ENCODE measurements at places on chromosomes 6 and 20.
A peak's percentile ranks its signal among the peaks of the same experiment; 100 is the strongest.

DNA sequence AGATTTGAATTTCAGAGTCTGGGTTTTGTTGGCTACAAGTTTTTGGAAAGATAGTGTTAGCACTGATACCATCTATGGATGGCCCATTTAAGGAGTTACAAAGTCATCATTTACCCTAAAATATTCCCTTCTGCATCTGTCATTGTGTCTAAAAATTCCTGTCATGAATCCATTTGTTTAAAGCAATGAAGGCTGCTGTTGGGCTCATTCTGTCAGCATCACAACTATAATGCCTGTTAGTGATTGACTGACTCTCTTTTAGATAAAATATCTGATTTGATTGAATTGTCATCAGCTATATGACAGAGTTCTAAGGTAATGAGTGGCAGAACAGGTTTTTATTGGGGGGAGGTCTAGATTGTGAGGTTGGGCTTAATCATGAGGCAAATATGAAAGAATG is 167.6 kb upstream of the IMPG1 start:
- no peak for DNase-seq

- no peak for DNase-seq
Observed at GRCh38 chr6:156102129-156102528, 646.5 kb upstream of the NOX3 start.

DNA sequence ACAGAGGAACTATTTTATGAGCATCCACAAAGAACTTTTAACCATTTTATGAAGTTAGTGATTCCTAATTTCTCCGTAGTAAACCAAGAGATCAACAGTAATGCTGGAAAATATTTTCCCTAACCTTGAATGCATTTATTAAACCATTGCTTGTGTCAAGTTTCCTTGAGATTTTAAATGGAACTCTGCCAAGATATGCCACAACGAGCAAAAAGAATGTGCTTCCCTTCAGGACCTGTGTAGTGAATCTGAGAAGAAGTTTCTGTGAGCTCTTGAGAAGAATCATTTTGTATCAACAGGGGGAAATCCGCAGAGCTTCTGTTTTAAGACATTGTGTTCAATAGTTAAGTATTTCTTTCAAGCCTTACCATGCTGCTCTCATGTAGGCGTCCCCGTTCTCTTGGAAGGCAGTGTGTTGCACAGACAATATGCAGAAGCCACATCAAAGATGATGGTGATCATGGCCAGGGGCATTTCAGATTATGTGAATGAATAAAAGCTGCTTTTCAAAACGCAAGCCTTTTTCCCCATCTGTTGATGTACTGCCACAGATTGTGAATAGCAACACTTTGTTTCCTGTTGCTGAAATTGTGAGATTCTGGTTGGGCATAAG is 439.8 kb downstream of the BMP2 start:
- DNase-seq: no peak

DNA sequence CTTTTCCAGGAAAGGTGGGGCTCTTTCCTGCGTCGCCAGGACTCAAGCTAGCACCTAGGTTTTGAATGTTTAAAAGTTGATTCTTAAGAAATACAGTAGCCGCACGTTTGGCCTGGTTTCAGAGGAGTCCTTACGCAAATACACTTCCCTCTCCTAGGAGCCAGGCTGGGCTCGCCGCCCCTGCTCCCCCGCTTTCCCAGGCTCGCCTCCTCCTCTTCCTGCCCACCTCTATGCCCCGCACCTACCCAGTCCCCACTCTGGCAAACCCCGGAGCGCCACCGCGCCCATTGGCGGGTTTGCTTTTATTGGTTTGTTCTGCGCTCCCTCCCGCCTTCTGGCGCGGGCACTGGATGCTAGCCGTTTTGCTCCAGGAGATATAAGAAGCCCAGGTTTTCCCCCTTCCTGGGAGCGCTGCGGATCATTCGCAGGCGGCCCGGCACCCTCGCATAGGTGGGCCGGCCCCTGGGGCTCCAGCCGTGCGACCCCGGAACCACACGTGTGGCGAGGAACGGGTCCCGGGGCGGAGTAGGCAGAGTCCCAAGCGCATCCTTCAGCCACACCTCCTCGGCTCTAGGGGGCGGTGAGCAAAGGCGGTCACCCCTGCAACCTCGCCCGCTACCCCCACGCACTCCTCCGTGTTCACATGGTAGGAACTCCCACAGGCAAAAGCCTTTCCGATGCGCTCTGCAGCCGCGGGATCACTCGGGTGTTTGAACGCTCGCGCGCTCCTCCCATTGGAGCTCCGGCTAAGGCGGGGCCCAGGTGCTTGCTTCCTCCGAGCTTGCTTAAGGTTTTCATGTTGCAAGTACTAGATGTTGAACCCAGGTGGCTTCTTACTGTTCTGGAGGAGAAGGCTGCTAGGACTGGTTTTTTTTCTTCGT is 119.0 kb downstream of the RTN4IP1 start:
- DNase-seq: no peak

GRCh38 chr6:157748839-157749571 is 74.0 kb upstream of the SNX9 start:
- DNase-seq: no peak

DNA sequence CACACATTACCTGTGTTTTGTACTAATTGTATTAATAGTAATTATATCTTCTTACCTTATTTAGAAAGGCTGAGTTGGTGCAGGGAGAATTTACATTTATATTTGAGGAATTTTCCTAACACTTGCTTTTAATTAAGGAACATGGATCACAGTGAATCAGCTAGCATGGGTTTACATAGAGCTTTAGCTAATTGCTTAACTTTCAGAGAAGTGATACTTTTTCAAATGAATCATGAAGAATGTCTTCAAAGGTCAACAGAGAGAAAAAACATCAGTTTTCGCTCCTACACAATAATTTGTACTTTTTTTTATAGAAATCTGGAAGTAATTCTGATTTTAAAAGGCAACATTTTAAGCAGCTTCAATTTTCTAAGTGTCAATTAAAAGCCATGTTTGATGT is 195.0 kb upstream of the HEY2 start:
- DNase-seq: no peak

DNA sequence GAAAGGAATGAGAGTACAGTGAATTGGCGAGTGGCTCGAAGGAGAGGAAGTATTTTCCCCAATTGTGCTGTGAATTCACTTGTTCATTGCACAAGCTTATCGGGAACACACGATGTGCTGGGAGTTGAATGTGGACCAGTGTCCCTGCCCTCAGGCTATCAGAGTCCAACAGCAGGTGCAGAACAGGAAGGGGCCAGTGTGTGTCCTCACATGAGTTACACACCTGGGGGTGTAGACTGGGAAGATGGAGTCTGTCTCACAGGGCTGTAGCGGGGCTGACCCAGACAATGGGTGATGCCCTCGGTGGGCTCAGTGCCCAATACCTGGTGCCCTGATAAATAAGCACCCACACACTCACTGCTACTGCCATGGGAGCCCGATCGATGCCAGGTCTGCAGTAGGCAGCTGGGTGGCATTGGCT is 14.4 kb downstream of the DUSP22 start:
- no peak for DNase-seq

DNA sequence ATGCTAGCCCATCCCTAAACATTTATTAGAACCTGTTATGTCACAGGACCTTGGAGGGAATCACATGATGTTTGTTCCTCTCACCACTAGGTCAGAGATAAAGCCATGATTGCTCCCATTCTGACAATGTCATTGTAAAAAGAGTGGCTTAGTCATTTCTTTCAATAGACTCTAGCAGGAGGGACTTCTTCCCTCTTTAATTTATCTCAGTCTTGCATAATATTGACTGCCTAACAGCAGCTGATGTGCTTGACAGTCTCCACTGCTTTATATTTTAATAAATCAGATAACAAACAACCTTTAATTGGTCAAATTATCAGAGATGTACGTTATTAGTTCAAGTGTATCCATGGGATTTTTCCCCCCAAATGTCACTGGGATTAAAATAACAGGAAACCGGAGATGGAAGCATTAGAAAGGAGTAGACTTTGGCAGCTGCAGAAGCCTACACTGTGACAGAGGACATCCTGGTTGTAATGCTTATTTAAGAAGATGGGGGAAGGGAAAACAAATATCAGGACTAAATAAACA is 39.6 kb downstream of the LAMA4 start:
- DNase-seq: no peak

GRCh38 chr6:105994591-105995390 is 91.3 kb upstream of the PRDM1 start:
- DNase-seq: peak; percentile 35

DNA sequence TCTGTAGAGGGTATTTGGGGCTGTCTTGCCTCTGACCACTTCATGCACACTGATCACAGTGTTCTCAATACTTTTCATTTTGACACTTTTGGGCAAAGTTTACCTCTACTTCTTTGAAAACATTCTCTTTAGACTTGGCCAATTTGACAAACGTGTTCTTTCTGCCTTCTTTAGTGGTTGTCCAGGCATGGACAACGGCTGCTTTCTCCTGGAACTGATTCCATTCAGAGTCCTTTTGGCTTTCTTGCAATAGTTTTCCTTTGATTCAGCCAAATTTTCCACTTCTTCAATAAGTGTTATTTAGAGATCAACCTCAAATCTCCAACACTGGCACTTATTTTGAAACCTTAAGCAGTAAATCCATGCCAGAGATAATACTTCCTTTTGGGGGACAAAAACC is 6.7 kb upstream of the CST9 start:
- no peak for DNase-seq

DNA sequence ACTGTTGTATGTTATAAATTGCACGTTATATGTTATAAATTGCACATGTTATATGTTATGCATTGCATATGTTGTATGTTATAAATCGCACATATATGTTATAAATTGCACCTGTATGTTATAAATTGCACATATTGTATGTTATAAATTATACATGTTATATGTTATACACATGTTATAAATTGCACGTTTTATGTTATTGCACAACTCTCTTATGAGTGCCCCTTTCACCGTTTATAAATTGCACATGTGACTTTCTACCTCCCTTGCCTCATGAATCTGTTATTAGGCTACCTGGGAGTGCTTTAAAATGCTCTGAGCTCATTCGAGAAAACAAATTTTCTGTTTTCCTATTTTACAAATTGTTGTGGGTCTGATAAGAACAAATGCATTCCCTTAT is 84.1 kb downstream of the RNF182 start:
- DNase-seq: no peak

DNA sequence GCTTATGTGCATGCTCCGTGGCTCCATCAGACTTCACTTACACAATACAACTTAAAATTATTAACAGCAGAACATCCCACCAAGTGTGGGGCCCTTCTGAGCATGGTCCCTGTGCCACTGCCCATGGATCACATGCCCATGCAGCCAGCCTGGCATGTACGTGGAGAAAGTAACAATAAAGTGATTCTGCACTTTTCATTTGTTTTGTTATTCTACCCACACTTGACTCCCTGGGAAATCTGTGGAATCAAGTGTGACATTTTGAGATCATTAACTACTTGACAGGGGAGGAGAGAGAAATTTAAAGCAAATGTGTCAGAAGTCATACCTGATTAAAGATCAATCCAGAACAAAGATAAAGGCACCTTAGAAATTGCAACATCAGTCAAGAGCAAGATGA is 112.0 kb downstream of the ISM1 start:
- no peak for DNase-seq

GRCh38 chr20:40849456-40849855 is 160.4 kb upstream of the MAFB start:
- no peak for DNase-seq

- no peak for DNase-seq
Observed at GRCh38 chr20:20286061-20286460, 81.8 kb upstream of the INSM1 start.

- no peak for DNase-seq
Observed at GRCh38 chr6:22067122-22067521, 229.7 kb downstream of the PRL start.

DNA sequence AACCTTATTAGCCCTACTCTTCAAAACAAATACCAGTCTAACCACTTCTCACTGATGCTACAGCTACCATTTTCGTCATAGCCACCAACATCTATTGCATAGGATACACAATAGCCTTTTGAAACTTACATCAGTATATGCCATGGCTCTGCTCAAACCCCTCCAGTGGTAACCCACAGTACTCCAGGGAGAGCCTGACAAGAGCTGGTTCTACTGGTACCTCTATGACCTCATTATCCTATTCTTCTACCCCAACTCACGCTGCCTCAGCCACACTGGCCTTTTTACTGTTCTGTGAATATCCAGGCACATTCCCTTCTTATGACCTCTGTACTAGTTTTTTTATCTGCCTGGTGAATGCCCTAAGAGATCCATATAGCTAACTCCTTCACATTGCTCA is 157.6 kb downstream of the ARHGAP18 start:
- no peak for DNase-seq

GRCh38 chr6:68675548-68675947 is 40.5 kb downstream of the ADGRB3 start:
- no peak for DNase-seq

- DNase-seq: no peak
Observed at GRCh38 chr6:33926451-33926850, 122.6 kb upstream of the MLN start.

DNA sequence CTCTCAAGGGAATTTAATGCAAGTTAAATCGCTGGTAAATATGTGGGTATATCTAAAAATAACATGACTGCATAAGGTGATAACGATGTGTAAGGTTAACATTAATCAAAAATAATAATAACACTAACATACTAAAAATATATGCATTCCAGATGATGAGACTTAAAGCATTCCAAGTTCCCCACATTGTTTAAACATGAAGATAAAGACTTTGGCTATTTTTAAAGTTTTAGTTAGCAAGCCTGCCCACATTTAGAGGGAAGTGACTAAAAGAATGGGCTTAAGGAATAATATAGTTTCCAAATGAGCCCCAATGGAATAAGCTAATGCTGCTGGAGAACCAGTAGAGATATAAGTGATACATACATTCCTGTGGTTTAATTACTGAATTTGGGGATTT is 941.3 kb downstream of the TBC1D32 start:
- DNase-seq: no peak

DNA sequence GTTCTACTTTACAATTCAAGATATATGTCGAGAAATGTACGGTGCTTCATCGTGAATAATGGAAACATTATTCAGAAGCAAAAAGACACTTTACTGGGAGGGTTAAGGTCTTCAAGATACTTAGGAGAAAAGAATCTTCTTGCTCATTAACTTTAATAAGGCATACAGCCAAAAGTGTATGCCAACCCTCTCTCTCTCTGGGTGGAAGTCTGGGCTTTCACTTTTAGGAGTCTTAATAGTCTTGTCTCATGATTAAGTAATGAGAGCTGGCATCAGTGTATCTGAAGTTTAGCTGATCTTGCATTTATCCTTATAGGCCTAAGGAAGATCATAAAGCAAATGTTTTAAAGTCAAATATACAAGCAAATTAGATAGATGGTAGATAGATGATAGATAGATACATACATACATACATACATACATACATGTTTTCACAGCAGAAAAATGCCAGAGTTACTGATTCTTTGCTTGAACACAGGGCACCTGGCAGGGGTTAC is 21.5 kb downstream of the OLIG3 start:
- no peak for DNase-seq

- no peak for DNase-seq
Observed at GRCh38 chr6:165663377-165663735, 315 bp upstream of the PDE10A start.

DNA sequence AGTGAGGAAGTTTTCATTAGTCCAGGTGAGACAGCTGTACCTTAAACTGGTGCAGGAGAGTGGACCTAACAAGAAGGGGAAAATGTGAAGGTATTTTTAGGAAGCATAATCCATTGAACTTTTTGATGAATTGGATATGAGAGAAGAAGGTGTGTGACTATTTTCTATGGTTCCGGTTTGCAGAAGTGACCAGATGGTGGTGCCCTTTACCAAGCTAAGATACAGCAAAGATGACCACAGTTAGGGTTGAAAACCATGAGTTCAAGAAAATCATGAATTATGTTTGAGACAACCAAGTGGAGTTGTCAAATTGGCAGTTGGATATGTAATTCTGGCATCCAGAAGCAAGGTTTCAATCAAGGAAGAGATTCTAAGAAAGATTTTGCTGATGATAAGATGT is 61.9 kb upstream of the NRSN1 start:
- DNase-seq: no peak
